ENCODE measurements at places on chromosomes 2 and 18. TPM values are rescaled to one million over a fixed set of nuclear protein-coding genes. Genes with fewer than 3 reads are reported as not detected.

The HOXD1 gene
- total RNA-seq, result not detected

DNA sequence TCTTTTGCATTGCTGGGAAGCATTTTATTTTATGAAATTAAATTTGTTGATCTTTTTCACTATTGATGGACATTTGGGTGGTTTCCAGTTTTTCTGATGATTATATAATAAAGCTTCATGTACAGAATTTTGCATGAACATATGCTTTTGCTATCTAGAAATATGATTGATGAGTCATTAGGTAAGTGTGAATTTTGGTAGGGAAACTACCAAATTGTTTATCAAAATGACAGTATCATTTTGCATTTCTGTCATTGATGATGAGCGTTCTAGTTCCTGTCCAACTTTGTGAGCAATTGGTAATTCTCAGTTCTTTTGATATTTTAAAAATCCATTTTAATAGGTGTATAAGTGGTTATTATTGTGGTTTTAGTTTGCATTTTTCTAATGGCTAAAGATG is 67.7 kb downstream of the TAF4B start:
- no peak for DNase-seq

DNA sequence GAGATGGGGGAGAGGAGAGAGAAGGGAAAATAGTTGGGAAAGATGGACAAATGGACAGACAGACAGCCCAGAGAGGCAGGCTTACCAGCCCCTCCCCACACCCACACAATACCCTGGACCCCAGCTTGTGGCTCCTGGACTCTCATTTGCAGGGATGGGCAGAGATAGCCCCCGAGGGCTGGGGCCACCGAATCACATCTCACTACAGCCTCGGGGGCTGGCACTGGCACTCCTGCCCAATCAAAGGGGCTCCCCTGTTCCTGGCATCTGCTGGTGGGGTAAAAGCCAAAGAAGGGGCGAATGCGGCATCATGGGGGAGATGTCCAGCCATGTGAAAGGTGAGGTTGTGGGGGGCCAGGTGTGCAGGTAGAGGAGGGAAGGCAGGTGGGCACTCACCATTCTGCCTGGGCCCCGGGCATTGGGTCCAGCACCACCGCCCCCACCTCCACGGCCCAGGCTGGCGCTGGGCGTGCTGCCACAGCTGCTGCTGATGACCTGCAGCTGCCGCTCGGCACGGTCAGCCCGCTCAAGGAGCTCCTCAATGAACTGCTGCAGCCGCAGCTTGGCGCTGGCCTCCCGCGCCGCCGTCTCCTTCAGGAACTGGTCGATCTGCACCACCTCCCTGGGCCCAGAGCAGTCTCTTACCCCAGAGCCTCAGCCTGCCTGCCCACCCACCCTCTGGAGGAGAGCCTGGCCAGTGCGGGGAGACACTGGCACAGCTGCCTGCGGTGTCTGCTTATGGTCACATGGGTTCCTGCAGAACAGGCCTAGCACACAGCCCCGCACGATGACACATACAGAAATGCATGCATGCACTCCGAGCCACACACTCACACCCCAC is 18.0 kb downstream of the FBXO41 start:
- no peak for DNase-seq

- no peak for DNase-seq
These were observed 3.0 kb downstream of the ACVR2A start for GRCh38 chr2:147847746-147848391.

GRCh38 chr2:181294979-181295378 is 162.2 kb upstream of the ITGA4 start:
- no peak for DNase-seq

GRCh38 chr2:224195925-224196571 is 157.0 kb upstream of the SERPINE2 start:
- no peak for DNase-seq

DNA sequence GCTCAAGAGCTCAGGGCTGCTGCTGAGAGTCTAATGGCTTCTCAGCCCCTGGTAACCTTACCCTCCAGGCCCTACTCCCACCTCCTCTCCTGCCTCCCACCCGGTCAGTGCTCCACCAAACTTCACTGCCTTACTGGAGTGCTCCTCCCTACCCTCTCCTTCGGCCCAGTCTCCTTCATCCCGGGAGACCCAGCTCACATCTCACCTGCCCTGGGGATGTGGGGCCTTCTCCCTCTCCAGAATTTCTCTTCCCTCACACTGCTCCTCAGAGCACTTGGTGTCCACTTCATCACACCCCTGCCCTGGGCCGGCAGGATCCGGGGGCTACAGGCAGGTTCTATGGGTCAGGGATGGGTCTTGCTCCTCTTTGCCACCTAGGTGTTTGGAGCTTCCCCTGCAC is 21.6 kb downstream of the PTPN18 start:
- no peak for DNase-seq

The LYPD6 gene
- total RNA-seq, result not detected

GRCh38 chr18:21593540-21594257 is 6.8 kb downstream of the ESCO1 start:
- DNase-seq, result peak; percentile 30

DNA sequence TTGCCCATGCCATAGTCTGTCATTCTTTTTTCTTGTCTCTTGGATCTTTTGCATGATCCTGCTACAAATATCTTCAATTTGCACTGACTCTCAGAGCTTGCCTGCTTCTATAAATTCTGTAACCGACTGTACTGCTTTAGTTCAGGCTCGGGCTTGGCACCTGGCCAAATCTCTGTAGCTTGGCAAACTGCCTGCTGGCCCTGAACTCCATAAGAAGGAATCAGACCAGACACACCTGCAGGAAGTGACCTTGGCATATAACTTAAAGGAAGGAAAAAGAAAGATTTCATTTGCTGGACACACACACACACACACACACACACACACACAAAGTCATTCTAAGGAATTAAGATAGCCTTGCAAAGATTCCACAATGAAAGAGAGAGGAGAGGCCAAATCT is 291.2 kb upstream of the DDX18 start:
- no peak for DNase-seq

DNA sequence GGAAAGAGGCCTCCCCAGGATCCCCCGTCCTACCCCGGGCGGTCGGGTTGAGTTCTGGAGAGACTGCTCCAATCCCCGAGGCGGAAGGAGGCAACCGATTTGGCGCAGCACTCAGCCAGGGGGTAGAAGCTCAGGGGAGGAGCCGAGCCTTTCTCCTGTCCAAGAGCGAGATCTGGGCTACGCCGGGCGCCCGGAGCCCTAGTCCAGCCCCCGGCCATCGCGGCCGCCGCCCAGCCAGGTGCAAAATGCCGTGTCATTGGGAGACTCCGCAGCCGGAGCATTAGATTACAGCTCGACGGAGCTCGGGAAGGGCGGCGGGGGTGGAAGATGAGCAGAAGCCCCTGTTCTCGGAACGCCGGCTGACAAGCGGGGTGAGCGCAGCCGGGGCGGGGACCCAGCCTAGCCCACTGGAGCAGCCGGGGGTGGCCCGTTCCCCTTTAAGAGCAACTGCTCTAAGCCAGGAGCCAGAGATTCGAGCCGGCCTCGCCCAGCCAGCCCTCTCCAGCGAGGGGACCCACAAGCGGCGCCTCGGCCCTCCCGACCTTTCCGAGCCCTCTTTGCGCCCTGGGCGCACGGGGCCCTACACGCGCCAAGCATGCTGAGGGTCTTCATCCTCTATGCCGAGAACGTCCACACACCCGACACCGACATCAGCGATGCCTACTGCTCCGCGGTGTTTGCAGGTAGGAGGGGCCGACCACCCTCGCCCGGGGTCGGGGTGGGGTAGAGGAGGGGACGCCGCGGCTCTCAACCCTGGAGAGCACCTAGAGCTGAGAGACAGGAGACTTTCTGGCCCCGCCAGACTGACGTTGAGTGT is at the start of gene DYSF:
DYSF (plus strand) TSS at position 158 of the 817 bp plus-strand sequence.
- DNase-seq, result peak; percentile 26

DNA sequence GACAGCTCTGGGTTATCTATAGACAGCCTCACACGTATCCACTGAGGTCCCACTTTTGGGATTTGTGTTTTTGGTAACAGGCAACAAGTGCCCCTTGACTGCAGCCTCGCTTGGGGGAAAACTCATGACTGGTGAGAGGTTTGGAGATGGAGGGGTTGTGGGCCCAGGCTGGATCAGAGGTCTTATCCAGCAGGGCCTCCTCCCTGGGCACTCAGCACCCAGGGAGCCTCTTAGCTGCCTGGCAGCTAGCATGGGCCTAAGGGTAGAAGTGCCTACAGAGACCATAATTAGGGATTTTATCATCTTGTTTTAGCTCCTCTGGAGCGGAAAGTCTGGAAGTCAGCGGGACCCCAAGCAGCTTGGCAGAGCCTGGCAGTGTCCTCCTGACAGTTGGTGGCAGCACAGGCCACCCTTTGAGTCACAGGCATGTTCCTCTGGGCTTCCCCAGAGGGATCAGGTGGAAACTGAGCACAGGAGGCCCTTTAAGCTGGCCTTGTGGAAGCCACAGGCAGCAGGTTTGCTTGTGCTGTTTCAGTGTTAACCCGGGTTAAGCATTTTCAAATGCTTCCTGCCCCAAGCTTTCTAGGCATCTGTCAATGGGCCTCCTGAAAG is 143.1 kb downstream of the KCTD1 start:
- peak; percentile 41 for DNase-seq

GRCh38 chr2:237653776-237654558 is 26.6 kb downstream of the LRRFIP1 start:
- no peak for DNase-seq

- DNase-seq, result peak; percentile 40
These were observed 5.5 kb downstream of the SLC11A1 start for GRCh38 chr2:218387369-218388194.

DNA sequence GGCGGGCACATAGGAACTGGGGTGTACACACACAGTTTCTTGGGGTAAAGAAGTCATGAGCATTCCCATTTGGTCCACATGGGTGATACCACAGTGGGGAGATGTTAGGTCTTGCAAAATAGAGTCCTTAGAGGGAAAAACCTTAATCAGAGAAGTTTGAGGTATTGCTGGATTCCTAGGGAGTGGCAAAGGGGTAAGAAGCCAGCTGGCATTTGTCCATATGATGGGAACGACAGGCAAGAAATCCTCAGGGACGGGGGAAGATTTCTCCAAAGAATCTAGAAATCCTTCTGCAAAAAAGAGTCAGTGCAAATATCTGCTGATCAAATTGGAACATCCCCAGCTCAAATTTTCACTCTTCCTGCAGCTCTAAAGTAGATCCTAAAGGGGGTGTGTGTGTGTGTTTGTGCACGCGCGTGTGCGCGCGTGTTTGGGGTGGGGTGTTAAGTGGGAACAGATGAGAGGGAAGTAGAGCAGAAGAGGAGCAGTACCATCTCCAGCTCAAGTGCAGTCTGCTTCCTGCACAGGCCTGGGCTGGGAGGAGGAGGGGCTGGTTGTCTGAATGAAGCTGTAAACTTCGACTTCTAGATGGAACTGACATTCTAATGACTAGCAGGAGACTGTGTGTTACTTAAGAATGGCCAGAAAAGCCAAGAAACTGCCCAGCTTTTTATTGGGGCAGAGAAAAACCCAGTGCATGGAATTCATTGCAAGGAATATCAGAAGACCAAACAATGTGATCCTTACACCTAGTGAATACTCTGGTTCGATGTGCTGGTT is 168.0 kb downstream of the SPP2 start:
- no peak for DNase-seq

- DNase-seq, result no peak
These were observed 65.9 kb downstream of the PHLPP1 start for GRCh38 chr18:62781262-62781661.

GRCh38 chr2:132875193-132875592 is 205.2 kb upstream of the LYPD1 start:
- no peak for DNase-seq

DNA sequence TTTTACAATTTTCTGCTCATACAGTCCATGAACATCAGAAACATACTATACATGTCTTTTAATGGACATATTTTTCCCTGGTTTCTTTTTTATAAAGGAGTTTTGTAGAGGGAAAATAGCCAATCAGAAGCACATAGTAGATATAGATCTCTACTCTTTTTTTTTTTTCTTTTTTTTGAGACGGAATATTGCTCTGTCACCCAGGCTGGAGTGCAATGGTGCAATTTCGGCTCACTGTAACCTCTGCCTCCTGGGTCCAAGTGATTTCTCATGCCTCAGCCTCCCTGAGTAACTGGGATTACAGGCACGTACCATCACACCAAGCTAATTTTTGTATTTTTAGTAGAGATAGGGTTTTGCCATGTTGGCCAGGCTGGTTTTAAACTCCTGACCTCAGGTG is 83.2 kb upstream of the MGAT5 start:
- DNase-seq, result no peak

- DNase-seq, result peak; percentile 79
These were observed 266.5 kb downstream of the HRH4 start for GRCh38 chr18:24726727-24727492.

DNA sequence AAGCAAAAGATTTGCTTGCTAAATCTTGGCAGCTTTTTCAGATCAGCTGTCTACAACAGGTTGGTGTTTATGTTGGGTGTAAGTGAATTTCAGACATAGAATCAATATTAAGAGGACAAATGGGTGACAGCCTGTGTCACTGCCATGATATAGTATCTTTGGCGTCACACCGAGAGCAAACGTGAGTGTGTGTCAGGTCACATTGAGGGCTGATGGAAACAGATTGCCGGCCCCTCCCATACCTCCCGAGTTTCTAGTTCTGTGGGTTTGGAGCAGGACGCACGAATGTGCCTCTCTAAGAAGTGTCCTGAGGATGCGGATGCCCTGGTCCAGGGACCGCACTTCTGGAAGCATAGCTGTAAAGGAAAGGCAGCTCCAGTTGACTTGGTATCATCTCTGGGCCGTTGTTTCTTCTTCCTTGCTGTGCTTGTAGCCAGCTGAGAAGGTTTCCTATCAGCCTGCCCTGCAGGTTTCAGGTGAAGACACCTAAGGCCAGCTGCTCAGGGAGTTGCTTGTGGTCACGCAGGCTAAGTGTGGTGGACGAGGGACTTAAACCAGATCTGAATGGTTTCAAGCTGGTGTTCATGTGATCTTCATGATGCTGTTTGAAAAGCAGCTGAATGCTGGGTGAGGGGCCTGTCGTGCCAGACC is 6.4 kb downstream of the AGAP1 start:
- DNase-seq, result no peak

The NT5C1B gene
- total RNA-seq, result not detected

The POMC gene
- total RNA-seq, result 8.3 TPM

Measured in activated CD4-positive, alpha-beta T cell treated with anti-CD3 and anti-CD28 coated beads for 36 hours (primary cell).